Pancreas (tissue), 10 donors: ENCODE measurements at places on chromosomes 13 and 19.

GRCh38 chr13:33119856-33120543, 103.8 kb downstream of the KL start:
- no peak for DNase-seq

DNA sequence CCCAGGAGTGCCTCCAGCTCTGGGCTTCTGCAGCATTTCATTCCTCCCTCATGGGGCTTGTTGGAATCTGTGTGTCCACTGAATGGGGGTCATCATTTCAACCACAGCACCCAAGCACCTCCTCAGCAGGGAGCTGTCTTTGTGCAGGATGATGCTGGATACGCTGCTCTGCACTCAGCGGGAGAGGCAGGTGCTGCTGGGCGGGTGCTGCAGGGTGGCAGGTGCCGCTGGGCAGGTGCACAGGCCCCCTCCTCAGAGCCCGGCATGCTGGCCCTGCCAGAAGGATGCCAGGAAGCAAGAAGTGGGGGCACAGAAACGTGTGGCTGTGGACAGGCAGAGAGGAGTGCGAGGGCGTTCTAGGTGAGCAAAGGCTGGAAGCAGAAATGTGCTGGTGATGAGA, 121.8 kb upstream of the VSTM2B start:
- no peak for DNase-seq

- no peak for DNase-seq
These were observed 24.6 kb upstream of the SEMA6B start for GRCh38 chr19:4583961-4584669.

DNA sequence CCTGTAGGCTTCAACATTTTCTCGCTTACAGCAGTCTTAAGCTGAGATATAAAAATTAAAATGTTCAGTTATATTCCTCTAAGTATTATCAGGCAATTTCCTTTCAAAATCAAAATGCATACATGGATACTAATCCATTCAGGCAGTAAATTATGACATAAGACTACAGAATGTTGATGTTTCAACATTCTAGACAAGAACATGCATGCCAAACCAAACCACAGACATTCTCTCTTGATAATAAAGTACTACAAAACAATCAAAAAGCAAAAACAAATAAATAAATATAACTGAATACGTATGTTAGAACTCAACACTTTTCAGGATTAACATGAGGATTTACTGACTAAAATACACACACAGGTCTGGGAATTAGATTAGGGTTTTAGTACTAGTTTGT, 7.7 kb downstream of the DIS3 start:
- DNase-seq = no peak

GRCh38 chr13:23679220-23679619, 109.0 kb downstream of the TNFRSF19 start:
- no peak for DNase-seq

GRCh38 chr13:94854688-94855087, 142.3 kb upstream of the SOX21 start:
- DNase-seq = no peak

- DNase-seq = no peak
These were observed 32.1 kb downstream of the SMAD9 start for GRCh38 chr13:36887758-36888521.

DNA sequence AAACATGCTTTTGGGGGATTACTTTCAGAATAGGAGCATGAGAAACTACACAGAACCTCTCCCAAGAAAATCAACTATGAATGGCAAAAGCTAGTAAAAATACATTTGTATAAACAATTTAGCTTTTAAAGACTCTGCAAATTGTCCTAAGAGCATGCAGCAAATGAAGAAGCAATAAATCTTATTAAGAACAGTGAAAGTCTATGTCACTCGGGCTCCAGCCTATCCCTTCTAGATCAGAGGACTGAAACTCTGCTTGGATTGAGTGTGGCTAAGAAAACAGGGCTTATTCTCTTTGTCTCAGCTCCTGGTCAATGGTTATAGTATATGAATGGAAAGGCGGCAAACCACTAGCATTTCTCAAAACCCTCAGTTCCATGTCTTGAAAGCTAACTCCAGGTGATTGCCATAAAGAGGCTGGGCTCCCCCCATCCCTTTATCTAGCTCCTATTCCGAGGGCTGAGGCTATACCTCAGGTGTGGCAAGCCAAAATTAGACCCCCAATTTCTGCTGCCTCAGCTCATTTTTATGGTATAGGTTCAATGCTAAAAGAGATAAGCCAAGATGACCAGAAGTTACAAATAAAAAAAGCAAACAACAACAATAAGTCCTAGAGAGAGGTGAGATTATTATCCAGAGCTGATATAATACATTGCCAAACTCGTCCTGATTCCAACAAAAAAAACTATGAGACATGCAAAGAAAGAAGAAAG, 953.2 kb downstream of the SLITRK6 start:
- no peak for DNase-seq

DNA sequence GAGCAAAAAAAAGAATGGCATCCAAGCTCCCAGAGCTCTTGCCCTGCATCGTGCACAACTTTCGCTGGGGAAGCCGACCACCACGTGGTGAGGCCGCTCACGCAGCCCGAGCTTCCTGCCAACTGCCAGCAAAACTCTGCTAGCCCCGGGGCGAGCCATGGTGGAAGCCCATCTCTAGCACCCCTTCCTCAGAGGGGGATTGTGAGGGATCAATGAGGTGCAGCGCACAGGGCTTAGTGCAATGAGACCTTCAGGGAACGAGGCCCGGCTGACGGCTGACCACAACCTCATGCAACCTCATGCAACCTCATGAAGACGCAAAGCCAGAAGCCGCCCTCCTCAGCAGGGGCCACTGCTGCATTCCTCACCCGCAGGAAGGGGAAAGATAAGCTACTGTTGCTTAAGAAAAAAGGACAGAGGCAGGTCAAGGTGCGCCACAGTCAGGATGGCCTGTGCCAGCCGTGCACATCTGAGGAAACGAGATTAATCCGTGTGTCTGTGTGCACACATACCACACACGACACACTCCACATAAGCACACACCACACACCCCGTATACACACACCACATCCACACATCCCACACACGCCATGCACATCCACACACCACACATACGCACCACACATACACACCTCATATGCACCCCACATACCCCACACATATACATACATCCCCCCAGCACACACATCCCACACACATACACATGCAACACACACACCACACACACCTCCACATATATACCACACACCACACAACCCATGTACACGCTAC, 9.6 kb downstream of the HSPBP1 start:
- no peak for DNase-seq

DNA sequence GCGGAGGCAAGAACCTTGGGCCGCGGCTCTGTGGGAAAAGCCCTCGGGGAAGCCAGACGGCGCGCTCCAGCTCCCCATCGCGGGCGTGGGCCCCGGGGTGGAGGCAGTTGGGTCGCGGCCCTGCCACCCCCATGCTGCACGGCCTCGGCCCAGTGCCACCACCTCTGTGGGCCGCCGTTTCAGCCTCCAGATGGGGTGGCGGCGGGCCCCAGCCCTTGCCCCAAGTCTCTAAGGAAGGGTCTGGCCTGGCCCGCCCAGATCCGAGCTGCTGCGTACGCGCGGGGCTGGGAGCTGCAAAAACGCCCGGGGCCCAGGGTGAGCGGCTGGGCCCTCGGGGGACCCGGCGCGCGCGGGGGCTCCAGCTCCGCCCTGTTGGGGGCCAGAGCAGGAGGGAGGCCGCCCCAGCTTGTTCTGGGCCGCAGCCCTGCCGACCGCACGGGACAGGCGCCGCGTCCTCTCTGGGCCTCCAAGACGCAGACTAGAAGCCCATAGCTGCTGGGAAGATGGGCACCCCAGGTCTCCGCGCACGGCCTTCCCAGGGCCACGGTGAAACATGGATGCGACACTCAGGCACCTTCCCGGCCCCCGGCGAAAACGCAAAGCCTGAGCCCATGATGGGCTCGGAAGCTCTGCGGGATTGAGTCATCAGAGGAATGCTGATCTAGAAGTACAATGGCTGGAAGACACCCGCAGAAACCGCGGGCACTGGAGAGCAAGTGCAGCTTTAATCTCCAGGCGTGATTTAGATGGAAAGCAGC, 110.1 kb downstream of the KCTD15 start:
- no peak for DNase-seq

GRCh38 chr19:11578258-11579142, 1.1 kb upstream of the ACP5 start:
- DNase-seq = no peak

GRCh38 chr19:37988758-37989635, 82.0 kb downstream of the SIPA1L3 start:
- DNase-seq = no peak

DNA sequence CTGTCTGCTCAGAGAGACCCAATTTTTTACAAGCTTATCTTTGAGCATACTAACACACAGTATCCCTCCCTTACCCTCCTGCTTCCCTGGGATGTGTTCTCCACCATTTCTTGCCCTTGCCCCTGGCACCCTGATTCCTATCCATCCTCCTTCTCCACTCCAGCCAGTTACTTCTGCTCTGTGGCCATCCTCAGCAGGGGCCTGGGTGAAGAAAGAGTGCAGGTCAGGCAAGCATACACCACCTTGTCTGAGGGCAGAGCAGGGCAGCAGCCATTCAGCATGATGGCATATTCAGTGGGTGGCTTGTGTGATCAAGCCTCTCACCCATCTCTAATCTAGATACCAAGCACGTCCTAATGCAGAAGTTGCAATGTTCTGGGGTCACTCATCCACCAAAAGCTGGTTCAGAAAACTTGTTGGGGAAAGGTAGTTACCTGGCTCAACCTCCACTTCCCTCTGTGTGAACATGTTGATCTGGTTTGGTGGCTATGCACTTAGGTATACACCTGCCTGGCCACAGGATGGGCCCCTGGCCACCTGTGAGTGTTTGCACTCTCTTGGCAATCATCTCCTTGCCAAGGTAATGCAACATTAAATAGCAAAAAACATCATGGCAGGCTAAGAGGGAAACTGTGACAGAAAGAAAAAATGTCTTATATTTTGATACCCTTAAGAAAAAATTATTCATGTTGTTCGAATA, 900.3 kb upstream of the MIR17HG start:
- no peak for DNase-seq

- DNase-seq = no peak
These were observed 2.3 kb downstream of the SIN3B start for GRCh38 chr19:16831531-16831930.

DNA sequence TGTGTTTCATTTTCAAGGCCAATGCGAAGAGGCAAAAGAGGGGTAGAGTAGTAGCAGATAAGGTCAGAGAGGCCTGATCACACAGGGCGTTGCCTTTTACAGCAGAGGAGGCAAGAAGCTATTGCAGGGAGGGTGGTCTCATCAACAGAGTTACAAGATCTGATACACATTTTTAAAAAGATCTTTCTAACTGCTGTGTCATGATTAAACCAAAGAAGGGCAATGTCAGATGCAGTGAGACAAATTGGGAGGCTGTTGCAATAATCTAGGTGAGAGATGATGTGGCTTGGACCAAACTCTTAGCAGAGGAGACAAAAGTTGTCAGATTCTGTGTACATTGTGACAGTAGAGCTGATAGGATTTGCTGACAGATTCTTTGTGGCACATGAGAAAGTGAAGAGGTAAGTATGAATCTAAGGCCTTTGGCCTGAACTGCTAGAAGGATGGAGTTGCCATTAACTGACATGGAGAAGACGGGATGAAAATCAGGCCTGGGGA, 13.0 kb upstream of the LRRC63 start:
- DNase-seq = no peak

GRCh38 chr19:46303691-46304397, 7.0 kb downstream of the HIF3A start:
- DNase-seq = peak; percentile 84

DNA sequence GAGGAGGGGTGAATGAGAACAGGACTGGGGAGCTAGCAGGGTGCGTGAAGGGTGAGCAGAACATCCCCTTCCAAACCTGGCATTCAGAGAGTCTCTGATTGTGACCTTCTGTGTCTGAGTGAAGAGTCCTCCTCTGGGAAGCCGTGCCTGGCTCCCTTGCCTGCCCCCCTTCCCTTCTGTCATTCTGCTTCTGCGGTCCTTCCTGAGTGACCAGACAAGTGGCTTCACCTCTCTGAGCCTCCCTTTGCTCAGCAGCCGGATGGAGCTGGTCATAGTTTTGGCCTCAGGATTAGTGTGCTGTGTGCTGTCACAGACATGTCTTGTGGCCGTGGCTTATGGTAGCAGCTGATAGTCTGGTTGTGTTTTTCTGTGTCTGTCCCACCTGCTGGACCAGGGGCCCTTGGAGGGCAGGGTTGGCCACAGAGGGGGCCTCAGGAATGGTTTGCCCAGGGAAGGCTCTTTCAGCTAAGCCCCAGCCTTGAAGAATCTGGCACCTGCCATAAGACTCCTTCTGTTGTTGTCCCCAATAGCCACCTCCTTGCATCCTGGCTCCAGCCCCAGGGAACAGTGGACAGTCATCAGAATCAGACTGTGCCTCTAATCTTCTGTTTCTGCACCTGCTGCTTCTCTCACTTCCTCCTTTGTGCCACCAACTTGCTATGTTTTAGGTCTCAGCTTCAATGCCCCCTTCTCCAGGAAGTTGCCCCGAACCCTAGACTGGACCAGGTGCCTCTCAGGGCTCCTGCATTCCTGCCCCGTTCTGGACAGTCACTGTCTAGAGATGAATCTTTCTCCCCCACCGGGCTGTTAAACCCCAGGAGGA, 5.9 kb downstream of the CLPTM1 start:
- DNase-seq = no peak

DNA sequence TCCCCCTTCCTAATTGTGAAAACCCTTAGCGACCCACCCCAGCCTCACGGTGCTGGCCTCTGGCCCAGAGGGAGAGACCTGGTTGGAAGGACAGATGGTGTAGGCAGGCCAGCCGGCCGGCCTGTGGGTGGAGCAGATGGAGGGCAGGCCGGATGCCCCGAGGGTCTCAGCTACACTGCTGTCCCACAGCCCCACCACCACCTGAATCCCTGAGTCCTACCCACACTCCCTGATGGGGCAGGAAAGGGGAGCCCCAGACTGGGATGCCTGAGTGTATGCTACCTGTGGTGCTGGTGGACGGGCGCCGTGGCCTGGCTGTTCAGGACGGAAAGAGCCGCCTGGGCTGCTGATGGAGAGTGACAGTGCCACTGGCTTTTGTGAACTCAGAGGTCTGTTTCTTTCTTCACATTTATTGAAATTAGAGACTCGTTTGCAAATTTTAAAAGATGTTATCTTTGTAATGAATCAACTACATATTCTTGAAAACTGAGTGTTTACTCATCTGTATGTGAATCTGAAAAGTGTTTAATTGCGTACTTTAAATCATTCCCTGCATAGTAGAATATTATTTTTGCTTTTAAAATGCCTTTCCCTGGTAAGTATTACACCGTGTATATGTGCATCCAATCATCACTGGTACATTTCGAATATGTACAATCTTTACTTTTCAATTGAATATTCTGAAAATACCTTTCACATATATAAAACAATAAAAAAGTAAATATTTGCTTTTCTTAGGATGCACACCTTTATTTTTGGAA, 35.7 kb downstream of the TFDP1 start:
- DNase-seq = peak; percentile 32

DNA sequence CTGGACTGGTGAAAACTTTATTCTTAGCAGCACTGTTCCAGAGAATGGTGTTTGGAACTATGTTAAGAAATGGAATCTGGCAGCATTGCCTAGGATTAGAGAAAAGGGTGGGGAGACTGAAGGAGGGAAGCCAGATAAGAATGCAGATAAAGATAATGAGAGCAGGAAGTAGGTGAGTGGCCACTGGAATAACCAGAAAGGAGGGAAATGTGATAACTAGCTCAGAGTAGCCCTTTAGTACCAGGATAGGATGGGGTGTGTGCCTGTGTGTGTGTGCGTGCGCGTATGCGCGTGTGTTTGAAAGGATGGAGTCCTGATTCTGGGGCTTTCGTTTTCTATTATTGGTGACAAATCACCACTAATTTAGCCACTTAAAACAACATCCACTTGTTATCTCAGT, 33.4 kb upstream of the FRY start:
- DNase-seq = no peak

GRCh38 chr13:21528616-21529015, 69.5 kb upstream of the ZDHHC20 start:
- no peak for DNase-seq
